ENCODE measurements at places on chromosomes 4 and X.

DNA sequence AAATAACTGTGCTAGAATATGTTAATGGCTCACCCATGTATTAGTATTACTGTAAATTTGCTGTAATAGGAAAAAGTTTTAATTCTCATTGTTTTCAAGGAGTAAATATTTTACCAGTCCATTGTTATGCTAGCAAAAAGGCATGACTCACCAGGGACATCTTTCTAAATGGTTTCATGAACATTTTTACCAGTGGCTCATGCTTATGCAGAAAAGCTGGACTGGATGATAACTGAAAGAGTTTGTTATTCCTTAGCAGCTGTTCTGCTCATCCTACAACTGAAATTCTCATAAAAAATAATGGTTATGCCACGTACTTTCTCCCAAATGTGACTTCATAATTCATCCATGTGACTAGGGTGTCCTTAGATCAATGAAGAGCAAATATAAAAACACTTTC is 111.9 kb upstream of the PCDH18 start:
- no peak for DNase-seq

DNA sequence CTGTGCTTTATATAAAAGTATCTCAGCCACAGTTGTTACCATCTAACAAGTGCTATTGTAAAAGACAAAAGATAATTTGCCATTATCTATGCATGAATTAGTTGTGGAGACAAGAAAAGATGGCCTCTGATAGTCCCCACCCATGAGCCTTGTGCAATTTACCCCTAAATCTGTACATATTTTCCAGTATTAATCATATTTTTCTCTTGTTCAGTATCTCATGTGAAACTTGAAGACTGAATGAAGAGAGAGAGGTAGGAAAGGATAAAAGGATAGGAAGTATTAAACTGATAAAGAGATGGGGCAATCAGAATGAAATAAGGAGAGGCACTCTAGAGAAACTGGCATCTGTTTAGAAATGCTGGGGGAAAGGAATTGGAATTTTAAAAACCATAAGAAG is 3.7 kb downstream of the MYOZ2 start:
- no peak for DNase-seq

DNA sequence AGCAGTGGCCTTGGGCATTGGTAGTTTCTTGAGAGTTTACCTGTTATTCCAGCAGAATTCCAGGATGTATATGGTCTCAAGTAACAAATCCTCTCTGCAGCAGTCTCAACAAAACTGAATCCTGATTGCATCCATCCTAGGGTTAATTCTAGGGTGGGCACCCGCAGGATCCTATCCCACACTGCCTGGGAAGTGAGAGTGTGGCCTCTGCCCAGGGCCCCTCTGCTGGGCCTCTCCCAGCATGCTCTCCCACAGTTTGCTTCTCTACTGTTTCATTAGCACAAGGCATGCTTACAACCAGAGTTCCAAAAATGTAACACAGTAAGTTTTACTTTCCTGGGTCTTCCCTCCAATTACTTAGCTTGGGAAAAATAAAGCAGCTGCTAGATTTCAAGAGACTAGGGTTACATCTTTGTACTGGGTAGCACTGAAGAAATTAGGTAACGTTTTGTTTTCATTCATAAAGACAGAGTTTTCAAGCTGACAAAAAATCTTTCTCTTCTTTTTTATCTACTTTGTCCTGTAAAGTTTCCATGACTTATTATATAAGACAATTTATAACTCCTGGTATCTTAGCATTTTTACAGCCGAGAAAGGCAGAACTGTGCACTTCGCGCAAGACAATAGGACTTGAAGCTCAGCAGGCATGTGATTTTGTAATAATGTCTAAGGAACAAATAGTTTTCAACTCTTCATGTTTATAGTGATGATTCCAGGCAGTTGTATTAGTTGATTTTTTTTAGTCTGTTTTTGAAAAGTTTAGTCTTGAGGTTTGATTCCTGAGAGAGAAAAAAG is 131.2 kb upstream of the PCDH18 start:
- no peak for DNase-seq

- DNase-seq, result no peak
Measured at GRCh38 chr4:16857425-16857824, 41.0 kb downstream of the LDB2 start.

- DNase-seq, result no peak
Measured at GRCh38 chrX:42151808-42152207, 228.5 kb upstream of the CASK start.

DNA sequence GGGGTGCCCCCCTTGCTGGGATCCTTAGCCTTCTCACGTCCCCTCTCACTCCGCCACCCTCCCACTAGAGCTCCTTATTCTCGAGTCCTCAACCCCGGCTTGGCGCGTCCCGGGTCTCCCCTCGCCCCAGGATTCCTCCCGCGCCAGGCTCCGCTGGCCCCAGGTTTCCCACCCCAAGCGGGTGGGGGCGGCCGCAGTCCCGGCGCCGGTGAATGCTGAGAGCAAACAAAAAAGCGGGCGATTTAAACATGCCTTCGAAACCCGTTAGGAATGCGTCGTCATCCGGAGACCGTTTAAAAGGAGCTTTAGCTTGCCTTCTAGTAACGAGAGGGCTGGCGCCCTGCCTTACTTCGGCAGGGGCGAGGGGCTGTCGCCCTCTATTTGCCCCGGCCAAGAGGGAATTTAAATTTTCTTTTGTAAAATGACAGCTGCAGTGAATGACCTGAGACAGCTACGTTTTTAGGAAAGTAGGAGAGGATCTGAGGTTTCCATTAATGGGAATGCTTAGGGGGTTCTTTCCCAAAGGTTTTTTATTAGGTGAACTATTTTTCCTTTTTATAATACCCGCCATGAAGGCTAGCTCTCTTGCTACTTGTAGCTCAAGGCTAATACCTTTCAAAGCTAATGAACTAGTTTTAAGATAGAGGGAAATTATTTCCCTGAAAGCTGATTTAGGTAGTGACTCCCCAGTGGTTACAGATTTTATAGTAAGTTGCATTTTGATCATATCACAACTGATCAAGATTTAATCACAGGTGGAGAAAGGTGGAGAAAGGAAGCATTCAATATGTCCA is 3.1 kb downstream of the JADE1 start:
- no peak for DNase-seq

GRCh38 chr4:79689740-79690139 is 281.7 kb upstream of the GK2 start:
- DNase-seq, result no peak

- no peak for DNase-seq
Measured at GRCh38 chr4:117264072-117264471, 178.7 kb upstream of the TRAM1L1 start.

- no peak for DNase-seq
Measured at GRCh38 chrX:53223955-53224859, 800 bp downstream of the KDM5C start.

DNA sequence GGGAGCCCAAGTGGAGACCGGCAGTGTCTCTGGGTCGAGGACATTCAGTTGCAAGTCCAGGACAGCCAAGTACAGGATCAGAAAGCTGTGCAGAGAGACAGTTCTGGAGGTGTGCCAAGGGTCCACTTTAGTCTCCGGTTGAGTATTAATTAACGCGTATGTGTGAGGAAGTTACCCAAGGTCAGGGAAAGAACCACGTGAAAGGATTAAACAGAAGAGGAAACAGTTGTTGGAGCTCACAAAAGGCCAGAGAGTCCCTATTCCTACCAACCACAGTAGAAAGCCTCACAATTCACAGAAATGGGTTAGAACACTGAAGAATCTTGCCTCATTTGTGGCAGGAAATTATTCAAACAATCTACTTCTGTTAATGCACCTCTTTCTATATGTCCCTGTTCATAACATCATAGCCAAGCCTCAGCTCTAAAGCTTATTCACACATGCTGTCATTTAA is 17.9 kb upstream of the NSUN7 start:
- no peak for DNase-seq

GRCh38 chrX:67721321-67721720 is 177.5 kb downstream of the AR start:
- DNase-seq, result no peak

DNA sequence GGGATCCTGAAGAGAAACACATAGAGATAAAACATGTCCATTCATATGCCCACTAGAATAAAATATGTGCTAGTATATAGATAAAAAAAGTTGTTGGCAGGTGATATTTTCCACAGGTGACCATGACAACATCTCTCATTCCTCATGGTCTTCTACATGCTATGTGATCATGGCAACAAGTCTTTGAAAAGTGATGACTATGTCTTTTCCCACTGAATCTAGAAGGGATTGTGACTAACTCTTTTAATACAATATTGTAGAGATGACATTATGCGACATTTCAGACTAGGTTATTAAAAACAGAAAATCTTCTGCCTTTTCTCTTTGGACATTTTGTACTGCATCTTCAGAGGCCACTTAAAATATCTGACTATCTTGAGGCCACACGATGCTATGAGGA is 126.0 kb upstream of the GABRA2 start:
- DNase-seq, result no peak

- no peak for DNase-seq
Measured at GRCh38 chr4:25065431-25065858, 34.7 kb upstream of the LGI2 start.

DNA sequence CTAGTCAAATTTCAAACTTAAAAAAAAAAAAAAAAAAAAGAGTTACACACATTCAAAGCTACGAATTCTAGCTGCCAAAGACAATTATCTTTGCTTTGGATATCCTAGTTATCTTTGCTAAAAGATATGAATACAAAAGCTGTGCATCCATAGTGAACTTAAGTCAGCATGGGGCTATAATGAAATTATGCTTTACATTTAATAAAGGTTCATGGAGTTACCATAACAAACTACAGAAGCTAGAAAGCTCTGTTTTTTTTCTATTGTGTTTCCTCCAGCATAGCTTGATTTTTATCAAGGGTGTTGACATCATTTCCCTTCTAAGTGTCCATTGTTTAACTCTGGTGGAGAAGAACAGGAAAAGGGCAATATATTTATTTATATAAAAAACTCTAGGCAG is 234.1 kb downstream of the ANKRD50 start:
- no peak for DNase-seq

- no peak for DNase-seq
Measured at GRCh38 chr4:154082760-154083535, 294.1 kb upstream of the SFRP2 start.

DNA sequence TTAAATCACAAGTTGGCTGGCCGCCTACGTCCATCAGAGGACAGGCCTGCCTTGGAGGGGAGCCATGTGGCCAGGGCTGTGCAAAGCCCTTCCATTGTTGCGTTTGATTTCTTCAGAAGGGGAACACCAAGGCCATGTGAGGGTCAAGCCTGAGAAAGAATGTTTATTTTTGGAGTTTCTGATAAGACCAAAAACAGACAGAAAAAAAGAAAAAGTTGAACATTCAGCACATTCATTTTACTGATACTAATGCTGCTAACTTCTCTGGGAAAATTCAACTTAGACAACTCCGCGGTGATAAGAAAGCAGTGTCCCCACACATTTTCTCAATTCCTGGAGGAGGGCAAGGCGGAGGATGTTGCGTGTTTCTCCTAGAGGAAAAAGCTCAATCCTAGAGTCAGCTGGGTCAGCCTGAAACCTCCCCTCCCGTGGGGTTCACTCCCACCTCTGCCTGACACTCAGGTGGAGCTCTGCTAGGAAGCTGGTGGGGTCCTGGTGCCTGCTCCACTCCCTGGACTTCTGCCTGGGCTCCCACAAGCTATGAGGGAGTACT is 63.5 kb downstream of the ANAPC4 start:
- DNase-seq, result no peak

GRCh38 chr4:173205656-173206055 is 37.0 kb downstream of the GALNT7 start:
- no peak for DNase-seq

DNA sequence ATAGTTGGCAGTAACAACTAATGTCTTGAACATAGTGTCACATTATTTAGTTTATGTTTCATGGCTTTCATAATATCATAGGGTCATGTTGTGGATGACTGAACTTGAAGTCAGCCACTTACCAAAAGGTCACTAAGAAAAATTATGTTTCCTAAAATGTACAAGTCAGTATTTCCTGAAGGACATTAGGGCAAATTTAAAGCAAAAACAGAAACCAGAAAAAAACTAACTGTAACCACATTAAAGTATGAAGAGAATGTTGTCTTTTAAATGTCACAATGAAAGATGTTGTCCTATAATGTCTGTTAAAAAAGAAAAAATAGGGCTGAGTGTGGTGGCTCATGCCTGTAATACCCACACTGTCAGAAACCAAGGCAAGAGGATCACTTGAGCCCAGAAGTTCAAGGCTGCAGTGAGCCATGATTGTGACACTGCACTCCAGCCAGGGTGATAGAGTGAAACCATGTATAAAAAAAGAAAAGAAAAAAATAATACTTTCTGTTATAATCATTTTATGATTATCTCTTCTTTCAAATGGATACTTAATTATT is 55.8 kb downstream of the HHIP start:
- DNase-seq, result no peak

- DNase-seq, result no peak
Measured at GRCh38 chrX:73817393-73818199, 254.6 kb downstream of the CHIC1 start.

All from cerebellar nuclear complex (tissue), 1 donor.